ENCODE measurements at places on chromosomes 7 and 10. TPM values are rescaled to one million over a fixed set of nuclear protein-coding genes. Genes with fewer than 3 reads are reported as not detected.
A peak's percentile ranks its signal among the peaks of the same experiment; 100 is the strongest.

DNA sequence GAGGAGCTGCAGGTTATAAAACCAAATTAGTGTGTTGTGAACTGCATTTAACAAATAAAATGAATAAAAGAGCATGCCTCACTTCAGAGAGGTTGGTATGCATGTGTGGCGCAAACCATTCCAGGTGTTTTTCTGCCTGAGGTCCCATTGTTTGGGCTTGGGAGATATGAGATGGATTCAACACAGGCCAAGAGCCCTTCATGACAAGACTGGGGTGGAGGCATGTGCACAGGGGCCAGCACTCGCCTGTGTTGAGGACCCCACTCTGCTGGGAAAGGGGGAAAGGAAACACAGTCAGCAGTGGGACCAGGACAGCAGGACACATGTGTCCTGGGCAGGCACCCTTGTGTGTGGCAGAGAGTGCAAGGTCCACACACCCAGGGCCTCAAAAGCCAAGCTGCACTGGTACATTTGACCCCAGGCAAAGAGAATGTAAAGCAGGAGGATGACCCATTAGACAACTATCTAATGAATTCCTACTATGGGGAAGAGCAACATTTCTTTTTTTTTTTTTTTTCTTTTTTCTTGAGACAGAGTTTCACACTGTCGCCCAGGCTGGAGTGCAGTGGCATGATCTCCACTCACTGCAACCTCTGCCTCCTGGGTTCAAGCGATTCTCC is 9.2 kb upstream of the SLC18A3 start:
- no peak overlapping the region for H3K4me3 ChIP-seq
- H3K4me1 ChIP-seq, result no peaks in the 10 kb centered on the region
- DNase-seq, result no peak
- peaks cover 12% of the 10 kb centered on the region for H3K27me3 ChIP-seq
- no peak overlapping the region for H3K27ac ChIP-seq

- H3K4me3 ChIP-seq, result no peak overlapping the region
- peaks cover 10% of the 10 kb centered on the region for H3K27me3 ChIP-seq
- no peaks in the 10 kb centered on the region for H3K36me3 ChIP-seq
- H3K27ac ChIP-seq, result peak overlapping the region; percentile 71
Observed at GRCh38 chr7:155209478-155210319, 88.0 kb upstream of the INSIG1 start.

DNA sequence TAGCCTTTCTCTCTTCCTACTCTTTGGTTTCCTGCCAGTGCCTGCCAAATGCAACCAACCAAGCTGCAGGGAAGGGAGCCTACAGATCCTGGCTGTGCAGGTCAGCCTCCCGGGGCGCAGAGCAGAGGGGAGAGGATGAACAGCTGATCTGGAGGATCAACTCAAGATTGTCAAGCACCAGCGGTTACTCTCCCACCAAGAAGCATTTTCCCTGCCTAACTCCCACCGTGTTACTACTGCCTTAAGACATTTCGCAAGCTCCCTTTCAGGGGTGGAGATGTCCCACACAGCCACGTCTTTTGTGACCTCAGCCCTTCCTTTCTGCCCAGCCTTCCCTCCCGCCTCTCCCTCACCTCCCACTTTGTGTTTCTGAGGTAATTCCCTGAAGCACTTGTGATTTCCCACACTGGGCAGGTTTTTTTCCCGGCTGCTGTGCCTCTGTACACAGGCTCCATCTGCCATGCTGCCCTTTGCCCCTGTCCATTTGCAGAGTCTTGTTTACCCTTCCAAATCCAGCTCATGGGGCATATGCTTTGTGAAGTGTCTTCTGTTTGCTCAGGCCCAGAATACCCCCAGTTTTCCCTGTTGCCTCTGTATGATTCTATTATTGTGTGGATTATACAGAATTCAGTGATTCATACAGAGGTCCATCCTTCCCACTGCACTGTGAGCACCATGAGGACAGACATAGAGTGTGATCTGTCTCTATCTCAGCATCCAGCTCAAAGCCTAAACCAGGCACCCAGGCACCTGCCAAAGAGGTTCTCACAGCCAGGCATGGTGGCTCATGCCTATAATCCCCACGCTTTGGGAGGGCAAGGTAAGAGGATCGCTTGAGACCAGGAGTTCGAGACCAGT is 40.9 kb upstream of the PAPSS2 start:
- DNase-seq, result no peak
- H3K4me3 ChIP-seq, result no peak overlapping the region
- no peaks in the 10 kb centered on the region for H3K27me3 ChIP-seq
- H3K36me3 ChIP-seq, result no peaks in the 10 kb centered on the region

DNA sequence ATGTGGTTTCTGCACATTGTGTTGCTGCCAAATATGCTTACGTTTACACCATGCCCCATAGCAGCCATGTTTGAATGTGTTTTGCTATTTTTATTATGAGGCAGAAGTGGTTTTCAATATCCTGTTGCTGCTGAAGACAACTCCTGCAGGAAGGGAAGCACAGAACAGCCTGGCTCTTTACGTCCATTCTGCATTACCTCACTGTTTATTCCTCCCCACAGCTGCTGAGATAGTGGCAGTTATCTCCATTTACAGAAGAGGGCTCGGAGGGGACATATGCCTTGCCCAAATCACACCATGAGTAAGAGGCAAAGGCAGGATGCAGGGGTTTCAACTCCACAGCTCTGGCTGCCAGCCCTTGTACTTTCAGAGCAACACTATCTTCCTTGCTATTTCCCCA is 35.3 kb downstream of the PLPP4 start:
- no peaks in the 10 kb centered on the region for H3K36me3 ChIP-seq
- DNase-seq, result no peak
- no peaks in the 10 kb centered on the region for H3K27me3 ChIP-seq
- no peaks in the 10 kb centered on the region for H3K4me1 ChIP-seq
- H3K27ac ChIP-seq, result no peak overlapping the region

The PLEKHS1 gene
- polyA plus RNA-seq, result not detected

- H3K27me3 ChIP-seq, result no peaks in the 10 kb centered on the region
- no peaks in the 10 kb centered on the region for H3K36me3 ChIP-seq
- peak overlapping the region; percentile 81 for H3K27ac ChIP-seq
- no peak for DNase-seq
- H3K4me1 ChIP-seq, result peaks cover 31% of the 10 kb centered on the region
- H3K4me3 ChIP-seq, result no peak overlapping the region
Observed at GRCh38 chr10:49273082-49273465, 25.9 kb upstream of the C10orf71 start.

GRCh38 chr7:98282703-98283102 is 1.2 kb downstream of the BRI3 start:
- peaks cover 57% of the 10 kb centered on the region for H3K4me1 ChIP-seq
- H3K27ac ChIP-seq, result peak overlapping the region; percentile 99
- H3K36me3 ChIP-seq, result peaks cover 2% of the 10 kb centered on the region
- peak overlapping the region; percentile 70 for H3K4me3 ChIP-seq
- no peak for DNase-seq
- no peaks in the 10 kb centered on the region for H3K27me3 ChIP-seq

GRCh38 chr7:39709768-39710311 is 86.5 kb downstream of the RALA start:
- H3K27ac ChIP-seq, result no peak overlapping the region
- no peak overlapping the region for H3K4me3 ChIP-seq
- peak; percentile 26 for DNase-seq
- H3K27me3 ChIP-seq, result no peaks in the 10 kb centered on the region
- H3K4me1 ChIP-seq, result peaks cover 14% of the 10 kb centered on the region

The AKR1C4 gene
- polyA plus RNA-seq, result not detected

The FLNC gene
- polyA plus RNA-seq, result 1,654 TPM
